ENCODE measurements at places on chromosomes 6 and 20.

- DNase-seq = no peak
Observed at GRCh38 chr6:12459945-12460661, 169.9 kb downstream of the EDN1 start.

- DNase-seq = no peak
Observed at GRCh38 chr20:48791666-48792071, 36.1 kb downstream of the PREX1 start.

GRCh38 chr6:35363293-35363750 is 21.0 kb downstream of the PPARD start:
- DNase-seq = no peak

DNA sequence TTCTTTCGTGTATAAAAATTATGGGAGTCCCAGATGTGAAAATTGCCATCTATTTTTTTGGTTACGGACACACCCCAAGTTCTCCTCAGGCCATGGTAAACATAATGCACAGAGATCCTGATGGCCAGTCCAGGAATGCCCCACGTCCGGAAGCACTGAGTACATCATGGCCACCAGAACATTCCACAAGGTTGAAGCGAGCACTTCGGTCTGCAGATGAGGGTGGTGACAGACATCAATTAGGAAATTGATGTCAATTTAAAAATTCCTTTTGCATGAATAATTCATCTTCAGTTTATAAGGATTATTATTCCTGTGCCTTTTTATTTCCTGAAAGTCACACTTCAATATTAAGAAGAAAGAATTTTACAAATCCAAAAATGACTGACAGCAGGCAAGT is 13.2 kb upstream of the EXOC2 start:
- no peak for DNase-seq

- peak; percentile 2 for DNase-seq
Observed at GRCh38 chr6:141562851-141563763, 569.6 kb upstream of the GJE1 start.

- no peak for DNase-seq
Observed at GRCh38 chr20:59485576-59486454, 118.5 kb upstream of the PHACTR3 start.

- no peak for DNase-seq
Observed at GRCh38 chr6:115947966-115948541, 112.6 kb downstream of the FRK start.

GRCh38 chr6:163745536-163746400 is 331.2 kb downstream of the QKI start:
- no peak for DNase-seq

- DNase-seq = no peak
Observed at GRCh38 chr20:16953858-16954257, 205.7 kb downstream of the OTOR start.

- no peak for DNase-seq
Observed at GRCh38 chr6:99080191-99080590, 132.4 kb upstream of the FBXL4 start.

DNA sequence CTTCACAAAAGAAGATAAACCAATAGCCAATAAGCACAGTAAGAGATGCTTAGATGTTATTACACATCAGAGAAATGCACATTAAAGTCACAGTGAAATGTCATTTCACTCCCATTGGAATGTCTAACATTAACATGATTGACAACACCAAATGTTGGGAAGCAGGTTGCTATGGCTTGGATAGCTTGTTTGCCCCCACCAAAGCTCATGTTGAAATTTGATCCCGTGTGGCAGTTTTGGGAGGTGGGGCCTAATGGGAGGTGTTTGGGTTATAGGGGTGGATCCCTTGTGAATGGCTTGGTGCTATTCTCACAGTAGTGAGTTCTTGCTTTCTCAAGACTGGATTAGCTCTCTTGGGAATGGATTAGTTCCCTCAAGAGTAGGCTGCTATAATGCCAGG is 44.8 kb downstream of the MRAP2 start:
- DNase-seq = no peak

DNA sequence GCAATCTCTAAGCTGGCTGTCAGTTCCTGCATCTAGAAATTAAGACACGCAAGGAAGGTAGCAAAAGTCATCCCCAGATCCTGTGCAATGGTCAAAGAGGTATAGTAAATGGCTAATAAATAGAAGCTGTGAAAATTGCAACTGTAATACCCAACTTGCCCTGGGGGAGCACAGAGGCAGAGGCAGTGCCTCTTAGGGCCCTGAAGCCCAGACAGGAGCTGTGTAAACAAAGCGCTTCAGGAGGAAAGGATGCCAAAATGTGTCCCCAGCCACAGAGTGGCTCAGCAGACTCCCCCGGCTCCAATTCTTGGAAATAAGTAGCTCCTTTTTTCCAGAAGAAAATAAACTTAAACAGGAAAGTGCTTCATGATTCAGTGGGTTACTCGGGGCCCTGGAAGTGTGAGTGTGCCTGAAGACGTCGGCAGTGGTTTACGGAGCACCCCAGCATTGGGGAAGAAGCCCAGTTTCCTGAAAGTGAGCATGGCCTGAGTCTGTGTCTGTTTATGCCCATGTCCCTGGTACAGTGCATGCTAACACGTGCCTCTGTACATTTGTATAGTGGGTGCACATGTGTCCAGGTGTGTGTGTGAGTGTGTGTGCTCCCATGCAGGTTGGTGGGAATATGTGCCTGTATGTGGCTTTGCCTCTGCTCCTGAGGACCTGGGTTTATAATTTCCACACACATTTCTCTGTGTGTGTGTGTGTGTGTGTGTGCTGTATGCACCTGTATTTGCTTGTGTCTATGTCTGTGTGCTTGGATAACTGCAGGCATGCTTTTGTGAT is 246.7 kb downstream of the MAFB start:
- no peak for DNase-seq

GRCh38 chr20:25624500-25624939 is 706 bp upstream of the NANP start:
- DNase-seq = no peak

GRCh38 chr20:63167026-63167917 is 48.7 kb downstream of the YTHDF1 start:
- no peak for DNase-seq

DNA sequence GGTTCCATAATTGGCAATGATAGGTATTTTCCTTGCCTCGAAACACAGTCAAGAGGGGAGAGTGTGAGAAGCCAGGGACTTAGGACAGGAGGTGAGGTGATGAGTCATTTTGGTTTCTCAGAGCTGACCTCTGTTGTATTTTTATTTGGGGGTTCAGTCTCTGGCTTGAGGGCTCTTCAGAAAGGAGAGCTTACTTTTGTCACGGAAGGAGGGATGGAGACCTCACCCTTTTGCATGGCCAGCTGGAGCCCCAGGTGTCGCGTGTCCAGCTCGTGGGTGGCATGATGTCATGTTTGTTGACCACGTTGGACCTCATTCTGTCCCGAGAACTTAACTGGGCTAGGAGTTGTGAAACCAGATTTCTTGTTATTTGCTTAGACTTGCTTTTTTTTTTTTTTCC is 293.9 kb downstream of the QKI start:
- DNase-seq = no peak

GRCh38 chr6:136079701-136080565 is 170.2 kb downstream of the MTFR2 start:
- DNase-seq = no peak

DNA sequence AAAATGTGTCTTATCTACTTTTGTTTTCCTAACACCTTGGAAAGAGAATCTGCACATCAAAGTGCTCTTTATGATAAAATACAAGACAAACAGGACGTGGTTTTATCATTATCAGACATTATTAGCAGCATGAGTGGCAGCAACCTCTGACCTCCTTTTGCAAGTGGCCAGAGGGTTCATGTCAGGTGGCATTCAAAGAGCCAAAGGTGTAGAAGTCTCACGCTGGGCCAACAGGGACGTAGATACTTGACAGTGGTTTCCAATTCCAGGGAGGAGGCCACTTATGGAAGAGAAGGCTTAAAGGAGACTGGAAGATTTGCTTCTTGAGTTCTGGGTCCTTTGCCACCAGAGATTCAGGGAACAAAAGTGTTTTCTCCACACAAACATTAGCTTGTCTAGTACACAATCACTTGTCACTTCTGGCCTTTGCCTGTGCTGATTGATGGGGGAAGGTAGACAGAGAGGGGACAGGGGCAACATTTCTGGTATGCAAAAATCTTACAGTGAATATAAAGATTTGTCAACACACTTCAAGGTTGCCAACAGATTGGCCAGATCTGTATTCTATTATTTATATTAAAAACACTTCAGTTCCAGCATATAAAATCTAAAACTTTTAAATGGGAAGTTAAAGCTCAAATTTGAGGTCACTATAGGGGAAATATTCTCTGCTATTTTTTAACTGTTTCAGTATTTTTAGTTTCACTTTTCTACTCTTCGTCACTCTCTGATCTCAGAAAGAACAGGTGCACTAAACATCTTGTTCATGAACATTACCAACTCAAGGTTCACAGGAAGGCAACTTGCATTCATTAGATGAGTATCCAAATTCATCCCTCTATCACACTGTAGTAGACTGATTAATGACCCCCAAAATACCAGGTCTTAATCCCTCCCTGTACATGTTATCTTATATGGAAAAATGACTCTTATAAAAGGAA is 52.1 kb upstream of the FBXO30 start:
- DNase-seq = no peak

GRCh38 chr20:11117808-11118528 is 444.2 kb upstream of the JAG1 start:
- DNase-seq = no peak

- DNase-seq = no peak
Observed at GRCh38 chr6:98775205-98775604, 59.2 kb upstream of the POU3F2 start.

GRCh38 chr20:23205611-23206041 is 119.5 kb upstream of the CD93 start:
- no peak for DNase-seq

GRCh38 chr6:78363688-78364087 is 503.7 kb upstream of the IRAK1BP1 start:
- no peak for DNase-seq

DNA sequence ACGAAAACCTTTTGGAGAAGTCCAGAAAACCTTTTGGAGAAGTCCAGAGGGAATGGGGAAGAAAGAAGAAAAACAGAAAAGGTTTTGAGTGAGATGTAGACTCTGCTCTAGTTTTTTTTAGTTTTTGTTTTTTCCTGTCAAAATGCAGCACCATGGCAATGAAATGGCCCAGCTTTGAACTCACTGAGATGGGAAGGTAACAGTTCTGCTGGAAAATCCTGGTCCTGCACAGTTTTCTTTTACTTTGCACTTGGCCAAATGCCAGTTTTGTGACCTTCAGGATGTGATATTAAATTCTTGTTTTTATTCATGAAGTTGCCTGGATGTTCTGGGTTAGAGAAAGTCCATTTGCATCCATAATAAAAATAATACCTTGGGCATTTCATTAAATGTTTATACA is 145.7 kb downstream of the CFAP61 start:
- DNase-seq = no peak

- DNase-seq = no peak
Observed at GRCh38 chr20:22946596-22946995, 88.5 kb upstream of the SSTR4 start.

- DNase-seq = no peak
Observed at GRCh38 chr6:32845384-32845884, 1.6 kb upstream of the PSMB8 start.

DNA sequence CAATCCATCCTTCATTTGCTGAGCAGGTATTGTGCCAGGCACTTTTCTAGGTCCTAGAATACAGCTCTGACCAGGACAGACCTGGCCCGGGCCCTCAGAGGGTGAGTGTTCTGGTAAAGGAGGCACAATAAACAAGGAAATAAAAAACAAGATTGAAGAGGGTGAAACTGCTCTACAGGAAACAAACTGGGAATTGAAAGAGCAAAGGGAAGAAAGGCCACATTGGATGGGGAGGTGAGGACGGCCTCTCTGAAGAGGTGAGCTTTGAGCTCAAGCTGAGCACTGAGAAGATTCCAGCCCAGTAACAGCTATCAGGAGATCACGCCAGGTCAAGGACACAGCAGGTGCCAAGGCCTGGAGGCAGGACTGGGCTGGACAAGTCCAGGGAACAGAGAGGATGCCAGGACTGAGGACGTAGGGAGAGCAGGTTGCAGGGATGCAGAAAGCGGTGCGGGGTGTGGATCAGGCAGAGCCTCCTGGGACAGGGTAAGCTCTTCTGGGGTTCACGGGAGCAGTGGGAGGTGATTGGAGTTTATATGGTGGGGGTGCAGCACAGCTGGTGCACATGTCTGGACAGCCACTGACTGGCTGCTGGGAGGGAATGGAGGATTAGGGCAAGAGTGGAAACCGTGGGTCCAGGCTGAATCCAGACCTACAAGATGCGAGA is 433.3 kb downstream of the PREX1 start:
- DNase-seq = no peak

- DNase-seq = no peak
Observed at GRCh38 chr20:22507240-22507961, 77.0 kb downstream of the FOXA2 start.

DNA sequence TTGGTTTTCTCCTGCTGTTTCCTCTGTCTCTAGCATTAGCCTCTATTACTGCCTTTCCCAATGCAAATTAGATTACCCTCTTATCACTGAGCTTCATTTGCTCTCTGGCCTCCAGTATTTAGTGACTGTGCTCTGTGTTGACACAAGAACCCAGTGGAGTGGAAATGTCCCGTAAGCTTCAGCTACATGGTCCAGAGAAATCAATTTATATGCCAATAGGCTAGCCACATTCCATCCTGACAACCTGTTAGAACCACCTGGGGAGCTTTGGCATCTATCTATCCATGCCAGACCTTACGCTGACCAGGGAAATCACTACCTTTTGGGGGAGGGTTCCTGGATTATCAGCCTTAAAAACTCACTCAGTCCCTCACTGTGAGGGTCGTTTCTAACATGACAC is 459.6 kb downstream of the UTRN start:
- DNase-seq = no peak

GRCh38 chr6:129331450-129332138 is 378.4 kb downstream of the ARHGAP18 start:
- no peak for DNase-seq

DNA sequence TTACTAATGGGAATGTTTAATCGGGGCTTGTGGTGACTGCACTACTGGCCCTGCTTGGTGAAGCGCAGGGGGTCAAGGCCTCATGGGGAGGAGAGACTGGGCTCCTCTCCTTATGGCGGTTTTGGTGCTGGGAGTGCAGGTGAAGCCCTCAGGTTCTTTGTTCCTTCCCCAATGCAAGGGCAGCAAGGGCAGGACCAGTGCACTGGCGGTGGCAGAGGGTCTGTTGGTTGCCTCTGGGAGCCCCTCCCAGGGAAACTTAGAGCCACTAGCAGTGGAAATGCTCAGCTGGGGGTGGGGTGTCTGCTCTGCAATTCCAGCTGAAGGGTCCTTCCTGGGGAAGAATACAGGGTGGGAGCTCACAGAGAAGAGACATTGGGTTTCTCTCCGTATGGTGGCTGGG is 66.5 kb downstream of the KLHL32 start:
- DNase-seq = no peak

DNA sequence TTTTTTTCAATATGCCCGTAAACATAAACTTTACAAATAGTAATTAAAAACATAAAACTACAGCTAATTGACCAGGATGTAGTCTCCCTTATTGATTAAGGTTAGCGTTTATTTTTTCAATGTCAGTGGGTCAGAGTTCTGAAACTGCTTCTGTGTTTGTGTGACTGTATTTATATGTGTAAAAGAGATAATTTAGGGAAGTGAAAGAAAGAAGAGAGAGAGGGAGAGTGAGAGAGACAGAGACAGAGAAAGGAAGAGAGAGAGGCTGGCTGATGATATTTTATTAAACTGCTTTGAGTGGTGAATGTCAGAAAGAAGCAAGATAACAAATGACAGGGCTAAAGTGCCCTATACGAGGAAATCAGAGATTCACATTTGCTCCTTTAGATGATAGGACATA is 266.1 kb upstream of the PTCHD4 start:
- no peak for DNase-seq

- no peak for DNase-seq
Observed at GRCh38 chr20:51579137-51579536, 36.6 kb upstream of the NFATC2 start.

- DNase-seq = no peak
Observed at GRCh38 chr6:53397283-53397682, 48.5 kb upstream of the ELOVL5 start.

All from GM12892 (cell line).